ENCODE measurements at places on chromosomes 2 and 18.

DNA sequence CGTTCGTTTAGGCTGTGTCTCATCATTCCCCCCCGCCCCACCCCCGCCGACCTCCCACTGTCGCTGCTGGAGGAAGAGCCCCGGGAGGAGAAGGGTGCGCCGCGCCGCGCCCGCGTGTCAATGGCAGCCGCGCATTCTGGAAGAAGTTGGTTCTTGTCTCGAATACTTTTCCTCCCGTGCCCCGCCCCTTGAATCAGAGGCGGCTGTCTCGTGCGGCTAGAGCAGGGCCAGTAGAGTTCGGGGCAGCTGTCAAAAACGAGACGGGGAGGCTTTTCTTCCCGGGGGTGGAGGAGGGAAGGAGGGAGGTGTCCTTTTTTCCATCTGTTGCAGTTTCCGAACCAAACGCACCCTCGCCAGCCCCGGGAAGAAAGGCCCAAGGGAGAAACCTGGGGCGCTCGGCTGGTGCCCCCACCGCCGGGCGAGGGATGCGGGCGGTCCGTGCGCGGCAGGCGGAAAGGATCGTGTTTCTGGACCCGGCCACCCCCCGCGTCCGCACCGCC lies 410 bp upstream of the TGIF1 start:
- peak; percentile 78 for DNase-seq

DNA sequence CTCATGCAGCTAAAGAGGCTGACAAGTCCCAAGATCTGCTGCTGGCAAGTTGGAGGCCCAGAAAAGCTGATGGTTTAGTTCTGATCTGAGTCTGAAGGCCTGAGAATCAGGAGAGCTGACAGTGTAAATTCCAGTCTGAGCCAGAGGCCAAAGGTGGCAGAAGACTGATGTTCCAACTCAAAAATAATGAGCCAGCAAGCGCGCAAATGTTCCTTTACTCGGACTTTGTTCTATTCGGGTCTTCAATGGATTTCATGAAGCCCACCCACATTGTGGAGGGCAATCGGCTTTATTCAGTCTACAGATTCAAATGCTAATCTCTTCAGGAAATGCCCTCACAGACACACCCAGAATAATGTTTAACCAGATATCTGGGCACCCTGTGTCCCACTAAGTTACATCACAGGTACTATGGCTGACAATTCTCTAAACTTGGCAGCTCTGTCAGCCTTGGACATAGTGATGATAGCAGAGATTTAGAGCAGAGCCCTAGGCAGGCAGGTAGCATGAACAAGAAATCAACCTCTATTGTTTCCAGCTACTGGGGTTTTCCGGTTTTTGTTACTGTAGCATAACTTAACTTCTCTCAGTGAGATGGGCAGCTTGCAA lies 318.5 kb downstream of the HRH4 start:
- DNase-seq, result no peak

GRCh38 chr2:68403199-68403644 lies 38.1 kb downstream of the PLEK start:
- DNase-seq, result no peak

- no peak for DNase-seq
Measured at GRCh38 chr2:191657977-191658376, 20.0 kb upstream of the NABP1 start.

DNA sequence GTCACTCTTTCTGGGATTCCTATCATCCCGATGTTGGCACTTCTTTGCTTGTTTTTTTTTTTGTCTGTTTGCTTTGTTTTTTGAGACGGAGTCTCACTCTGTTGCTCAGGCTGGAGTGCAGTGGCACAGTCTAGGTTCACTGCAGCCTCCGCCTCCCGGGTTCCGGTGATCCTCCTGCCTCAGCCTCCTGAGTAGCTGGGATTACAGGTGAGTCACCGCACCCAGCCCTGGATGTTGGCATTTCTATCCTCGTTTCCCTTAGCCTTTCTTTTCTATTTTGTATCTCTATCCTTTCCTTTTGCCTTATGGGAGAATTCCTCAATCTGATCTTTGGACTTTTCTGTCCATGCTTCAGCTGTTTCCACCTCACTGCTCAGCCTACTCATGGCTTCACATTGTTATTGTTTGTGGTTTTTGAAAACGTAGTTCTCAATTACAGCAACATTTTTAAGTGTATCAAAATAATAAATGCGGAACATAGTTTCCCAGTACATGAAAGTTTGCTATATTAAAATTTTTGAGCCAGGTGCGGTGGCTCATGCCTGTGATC lies 62.1 kb upstream of the ZNF516 start:
- no peak for DNase-seq

DNA sequence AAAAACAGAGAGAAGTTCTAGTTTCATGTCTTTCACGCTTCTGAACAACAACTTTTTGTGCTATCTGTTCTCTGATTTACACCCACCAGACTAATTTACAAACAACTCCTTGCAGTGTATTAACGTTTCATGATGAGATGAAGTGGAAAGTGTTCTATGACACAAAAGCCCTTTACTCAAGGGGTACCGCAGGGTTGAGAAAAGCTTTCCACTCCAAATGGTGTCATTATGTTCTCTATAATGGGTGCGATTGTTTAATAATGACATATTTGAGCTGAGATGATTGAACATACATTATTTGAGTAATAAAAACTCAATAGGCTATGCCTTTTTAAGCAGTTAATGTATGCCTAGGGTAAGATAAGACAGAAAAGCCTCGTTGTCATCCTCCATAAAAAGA lies 76.3 kb downstream of the ACTR3 start:
- no peak for DNase-seq

GRCh38 chr2:159995038-159995437 lies 67.4 kb downstream of the PLA2R1 start:
- no peak for DNase-seq

DNA sequence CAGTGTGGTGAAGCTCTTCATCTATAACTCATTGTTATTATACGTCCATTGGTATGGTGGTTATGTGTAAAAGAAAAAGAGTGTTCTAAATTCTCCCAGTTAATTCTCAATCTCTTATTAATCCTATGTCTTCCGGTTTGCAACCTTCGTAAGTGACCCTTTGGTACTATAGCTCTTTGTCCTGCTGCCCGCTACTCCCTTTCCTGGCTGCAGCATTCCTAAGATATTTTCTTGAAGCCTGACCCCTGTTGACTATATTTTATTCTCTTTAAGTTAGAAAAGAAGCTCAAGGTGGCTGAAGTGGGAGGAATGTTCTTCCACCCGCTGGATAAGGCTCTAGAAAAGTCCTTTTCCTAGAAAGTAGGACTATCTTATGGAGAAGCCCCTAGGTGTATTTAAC lies 684.8 kb downstream of the SOCS6 start:
- DNase-seq, result no peak

DNA sequence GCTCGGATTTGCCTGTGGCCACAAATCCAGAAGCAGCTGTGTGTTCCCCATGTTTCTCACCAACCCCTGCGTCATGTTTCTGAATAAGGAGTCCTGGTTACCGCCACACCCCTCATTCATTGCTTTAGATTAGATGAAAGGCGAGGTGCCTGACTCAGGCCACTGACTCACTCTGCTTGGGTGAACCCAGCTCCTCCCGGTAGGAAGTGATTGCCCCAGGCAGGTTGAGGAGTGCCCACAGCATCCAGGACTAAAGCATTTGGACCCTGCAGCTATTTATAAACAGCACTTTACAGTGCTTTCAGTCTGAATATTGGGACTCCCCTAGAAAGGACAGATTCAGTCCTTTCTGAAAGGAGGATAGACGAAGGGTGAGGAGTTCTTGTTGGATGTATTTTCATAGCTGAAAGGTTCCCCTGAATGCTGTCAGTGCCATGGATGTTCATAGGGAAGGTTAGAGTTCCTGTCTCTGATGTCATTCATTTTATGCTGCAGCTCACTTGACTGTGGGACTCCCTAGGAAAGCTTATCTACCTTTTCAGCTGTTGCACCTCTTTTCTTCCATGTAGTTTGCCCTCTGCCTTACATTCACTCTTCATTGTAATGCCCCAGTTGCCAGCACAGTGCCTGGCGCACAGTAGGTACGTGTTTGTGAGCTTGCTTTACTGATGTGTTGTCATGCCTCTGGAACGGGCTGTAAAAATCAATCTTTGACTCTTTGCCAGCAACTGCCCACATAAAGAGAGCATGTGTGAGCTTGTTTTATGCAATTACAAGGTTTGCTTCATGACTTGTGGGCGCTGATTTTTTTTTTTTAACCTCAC lies 14.9 kb downstream of the ITGA6 start:
- peak; percentile 76 for DNase-seq

DNA sequence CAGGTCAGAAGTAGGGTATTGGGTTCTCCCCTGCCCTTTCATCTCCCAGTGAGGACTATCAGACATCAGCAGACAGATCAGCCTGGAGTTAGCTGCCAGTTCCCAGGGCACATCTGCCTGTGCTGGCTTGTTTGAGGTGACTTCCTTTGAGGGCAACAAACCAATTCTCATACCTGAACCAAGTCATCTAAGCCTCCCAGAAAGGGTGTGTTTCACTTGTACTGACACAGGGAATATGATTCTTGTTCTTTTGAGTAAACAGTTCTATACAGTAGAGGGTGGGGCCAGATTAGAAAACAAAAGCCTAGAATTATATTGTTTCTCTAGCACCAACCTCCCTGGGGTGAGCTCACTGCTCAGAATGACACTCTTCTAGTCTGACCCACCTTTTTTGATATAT lies 591.9 kb downstream of the SLC4A3 start:
- no peak for DNase-seq

- no peak for DNase-seq
Measured at GRCh38 chr2:225471482-225471881, 72.0 kb downstream of the NYAP2 start.

DNA sequence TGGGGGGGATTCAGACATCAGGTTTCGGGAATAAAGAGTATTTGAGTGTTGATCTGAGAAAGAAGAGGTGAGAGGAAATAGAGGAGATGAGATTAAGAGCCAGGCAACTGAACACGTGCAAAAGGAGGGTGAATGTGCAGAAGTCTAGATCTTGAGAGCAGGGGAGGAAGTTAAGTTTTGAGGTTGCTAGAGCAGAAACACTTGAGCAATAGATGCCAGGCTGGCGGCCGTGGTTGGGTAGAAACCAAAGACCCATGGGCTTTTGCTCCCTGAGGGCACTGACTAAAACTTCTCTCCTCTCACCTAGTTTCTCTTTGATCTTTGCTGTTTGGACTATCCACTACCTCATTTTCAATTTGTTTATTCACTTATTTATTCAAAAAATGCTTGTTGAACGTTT lies 116.0 kb downstream of the CDC42EP3 start:
- DNase-seq, result no peak

DNA sequence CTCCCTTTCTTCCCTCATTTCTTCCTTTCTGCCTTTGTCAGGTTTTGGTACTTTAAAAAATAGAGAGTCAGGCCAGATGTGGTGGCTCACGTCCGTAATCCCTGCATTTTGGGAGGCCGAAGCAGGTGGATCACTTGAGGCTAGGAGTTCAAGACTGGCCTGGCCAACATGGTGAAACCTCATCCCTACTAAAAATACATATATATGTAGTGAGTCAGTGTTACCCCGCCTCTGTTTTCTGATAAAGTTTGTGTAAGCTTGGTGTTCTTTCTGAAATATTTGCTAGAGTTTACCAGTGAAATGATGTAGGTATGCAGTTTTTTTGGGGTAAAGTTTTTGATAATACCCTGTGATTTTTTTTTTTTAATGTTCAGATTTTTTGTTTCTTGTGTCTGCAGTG lies 58.8 kb downstream of the DGKD start:
- DNase-seq, result no peak

DNA sequence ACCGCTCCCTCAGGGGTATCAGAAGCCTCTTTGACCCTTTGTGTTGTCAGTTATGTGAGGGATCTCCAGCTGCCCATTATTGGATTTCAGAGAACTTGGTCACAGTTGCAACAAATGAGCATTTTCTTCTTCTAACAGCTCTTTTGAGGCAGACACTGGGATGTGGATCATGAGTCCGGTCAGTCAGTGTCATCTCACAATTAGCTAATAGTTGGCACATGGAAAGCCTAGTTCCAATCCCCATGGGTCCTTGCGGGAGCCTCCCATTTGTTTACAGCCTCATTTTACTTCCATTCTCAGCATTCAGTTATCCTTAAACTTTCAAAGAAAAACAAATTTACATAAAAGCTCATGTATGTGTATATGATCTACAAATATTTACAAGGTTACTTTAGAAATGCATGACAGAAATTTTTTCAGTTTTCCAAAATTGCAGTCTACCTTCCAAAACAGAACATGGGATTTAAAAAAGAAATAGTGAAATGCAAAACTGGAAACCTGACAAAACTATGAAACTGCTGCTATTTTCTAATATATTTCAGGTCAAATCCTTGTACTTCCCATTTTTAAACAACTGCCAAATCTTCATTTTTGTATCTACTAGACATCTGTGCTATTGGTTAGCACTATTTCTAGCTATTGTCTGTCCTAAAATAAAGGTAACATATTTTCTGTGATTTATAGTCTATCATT lies 547.1 kb upstream of the ZEB2 start:
- no peak for DNase-seq

DNA sequence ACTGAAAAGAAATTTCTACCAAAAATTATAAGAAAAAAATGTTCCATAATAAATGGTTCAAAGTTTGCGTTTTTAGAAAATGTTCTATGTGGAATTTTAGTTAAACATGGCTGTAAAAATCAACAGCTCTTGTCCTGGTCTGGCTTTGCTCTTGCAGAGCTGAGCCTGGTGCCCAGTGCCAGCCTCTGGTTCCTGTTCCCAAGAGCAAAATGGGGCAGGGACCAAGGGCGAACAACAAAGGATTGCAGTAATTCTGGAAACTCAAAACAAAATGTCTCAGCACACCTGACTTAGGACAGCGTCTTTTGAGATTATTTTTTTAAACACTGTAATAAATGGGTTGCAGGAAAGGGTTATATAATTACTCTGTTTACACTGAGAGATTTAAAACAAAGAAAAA lies 174.7 kb downstream of the ANAPC1 start:
- DNase-seq, result no peak

- DNase-seq, result no peak
Measured at GRCh38 chr2:219987830-219988229, 360.4 kb downstream of the SLC4A3 start.

GRCh38 chr2:1550658-1551316 lies 137.5 kb downstream of the TPO start:
- DNase-seq, result peak; percentile 56

DNA sequence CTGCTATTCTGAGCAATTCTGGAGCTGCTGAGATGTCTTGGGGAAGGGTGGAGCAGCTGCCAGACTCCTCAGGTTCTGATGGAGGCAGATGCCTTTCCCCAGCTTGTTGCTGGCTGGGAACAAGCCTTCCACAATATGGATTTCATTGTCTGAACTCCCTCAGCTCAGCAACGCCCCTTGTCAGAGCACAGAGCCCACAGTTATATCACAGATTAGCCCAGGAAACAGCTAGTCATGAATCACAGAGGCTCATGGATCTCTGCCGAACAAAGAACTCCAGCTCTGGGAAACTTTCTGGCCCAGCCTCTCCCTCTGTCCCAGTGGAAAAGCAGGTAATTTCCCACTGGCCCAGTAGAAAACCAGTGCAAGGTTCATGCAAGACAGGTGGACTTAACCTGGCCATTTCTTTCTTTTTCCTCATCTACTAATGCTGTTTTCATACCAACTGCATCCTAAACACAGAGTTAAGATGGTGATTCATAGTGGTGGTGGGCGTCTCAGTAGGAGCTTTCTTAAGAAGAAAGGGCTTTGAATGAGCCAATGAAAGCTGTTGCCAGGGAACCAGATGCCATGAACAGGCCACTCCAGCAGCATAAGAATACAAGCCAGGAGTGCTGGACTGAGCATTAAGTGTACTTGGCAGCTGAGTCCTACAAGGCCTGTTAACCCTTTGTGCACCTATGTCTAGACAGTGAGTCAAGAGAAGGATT lies 8.7 kb upstream of the KIAA2012 start:
- DNase-seq, result peak; percentile 5
